ENCODE measurements at places on chromosomes 5 and 9.

- no peak for DNase-seq
Measured at GRCh38 chr9:120885958-120886357, 9.0 kb upstream of the PHF19 start.

GRCh38 chr9:129334105-129334935 lies 156.3 kb upstream of the IER5L start:
- peak; percentile 95 for DNase-seq

DNA sequence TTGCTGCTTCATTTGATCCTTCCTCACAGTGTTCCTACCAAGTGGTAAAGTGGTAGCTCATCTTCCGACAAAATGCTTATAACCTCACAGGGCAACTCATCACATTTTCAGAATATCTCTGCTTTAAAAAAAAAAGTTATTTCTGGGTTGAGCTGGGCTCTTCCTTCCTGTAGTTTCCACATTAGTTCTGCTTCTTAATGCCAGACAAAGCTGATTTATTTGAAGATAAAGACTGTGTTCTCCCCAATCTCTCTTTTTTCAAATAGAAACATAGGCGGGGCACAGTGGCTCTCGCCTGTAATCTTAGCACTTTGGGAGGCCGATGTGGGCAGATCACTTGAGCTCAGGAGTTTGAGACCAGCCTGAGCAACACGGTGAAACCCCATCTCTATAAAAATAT lies 273.1 kb downstream of the ACTL7B start:
- peak; percentile 62 for DNase-seq

GRCh38 chr9:3768712-3769457 lies 243.1 kb upstream of the RFX3 start:
- no peak for DNase-seq

- DNase-seq = peak; percentile 43
Measured at GRCh38 chr5:96648593-96648992, 13.6 kb upstream of the CAST start.

- DNase-seq = no peak
Measured at GRCh38 chr9:6787793-6788161, 30.0 kb downstream of the KDM4C start.

- DNase-seq = no peak
Measured at GRCh38 chr9:113528088-113528487, 64.6 kb downstream of the RGS3 start.

GRCh38 chr5:94699562-94699961 lies 81.1 kb downstream of the SLF1 start:
- DNase-seq = no peak

- no peak for DNase-seq
Measured at GRCh38 chr9:109115931-109116526, 3.7 kb downstream of the TMEM245 start.

DNA sequence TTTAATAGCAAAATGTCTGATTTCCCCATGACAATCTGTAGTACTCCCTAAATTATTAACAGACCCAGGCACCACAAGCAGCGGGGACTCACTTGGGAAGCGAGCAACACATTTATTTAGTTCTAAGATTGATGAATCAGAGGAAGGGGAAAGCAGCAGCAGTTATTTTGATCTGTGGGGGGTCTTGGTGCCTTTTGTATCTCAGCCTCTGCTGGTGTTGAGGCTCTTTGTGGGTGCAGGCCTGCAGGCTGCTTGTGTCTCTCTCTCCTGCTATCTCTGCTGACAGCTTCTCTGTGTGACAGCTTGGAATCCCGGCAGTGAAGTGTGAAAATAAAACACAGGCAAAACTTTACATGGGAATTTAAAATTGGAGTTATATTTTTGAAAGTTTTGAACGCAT lies 878.2 kb upstream of the DMAC1 start:
- no peak for DNase-seq

GRCh38 chr9:8907868-8908267 lies 1108.3 kb upstream of the DMAC1 start:
- peak; percentile 49 for DNase-seq

- DNase-seq = no peak
Measured at GRCh38 chr5:52867809-52868208, 80.1 kb downstream of the ITGA1 start.

- no peak for DNase-seq
Measured at GRCh38 chr9:93246111-93246510, 62.2 kb downstream of the WNK2 start.

DNA sequence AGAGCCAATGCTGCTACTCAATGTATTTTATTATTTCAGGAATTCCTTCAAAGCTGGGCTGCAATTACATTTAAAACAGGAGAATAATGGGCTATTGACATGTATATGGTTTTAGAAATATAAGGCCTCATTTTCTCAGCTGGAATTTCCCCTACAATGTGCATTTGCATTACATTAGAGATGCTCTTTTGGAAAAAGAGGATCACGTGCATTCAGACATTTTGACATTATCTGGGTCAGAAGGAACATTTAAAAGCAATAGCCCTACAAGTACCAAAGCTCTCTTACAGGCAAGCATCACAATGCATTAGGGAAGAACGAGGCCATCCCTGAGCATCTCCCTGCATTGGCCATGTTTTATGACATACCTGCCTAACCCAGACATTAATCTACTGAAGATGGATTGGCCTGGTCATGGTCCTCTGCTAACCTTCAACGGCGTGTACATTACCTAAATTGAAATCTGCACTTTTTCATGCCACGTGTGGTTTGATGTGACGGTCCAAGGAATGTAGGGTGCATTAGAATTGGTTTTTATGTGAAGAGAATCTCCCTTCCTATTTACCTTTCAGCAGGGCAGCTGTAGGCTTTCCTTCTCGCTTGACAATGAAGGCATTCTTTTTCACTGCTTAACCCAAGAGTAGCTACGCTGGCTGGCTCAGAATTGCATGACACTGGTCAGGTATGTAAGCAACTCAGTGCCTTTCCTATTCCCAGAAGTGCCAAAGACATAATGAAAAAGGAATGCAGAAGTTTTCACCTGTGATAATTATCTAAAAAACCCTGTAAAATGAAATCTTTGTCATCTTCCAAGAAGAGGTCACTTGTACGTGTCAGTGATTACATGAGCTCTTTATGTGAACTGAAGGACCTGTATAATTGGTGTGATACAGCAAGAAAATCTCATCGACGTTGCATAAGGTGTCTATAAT lies 212.3 kb upstream of the MPDZ start:
- DNase-seq = no peak

DNA sequence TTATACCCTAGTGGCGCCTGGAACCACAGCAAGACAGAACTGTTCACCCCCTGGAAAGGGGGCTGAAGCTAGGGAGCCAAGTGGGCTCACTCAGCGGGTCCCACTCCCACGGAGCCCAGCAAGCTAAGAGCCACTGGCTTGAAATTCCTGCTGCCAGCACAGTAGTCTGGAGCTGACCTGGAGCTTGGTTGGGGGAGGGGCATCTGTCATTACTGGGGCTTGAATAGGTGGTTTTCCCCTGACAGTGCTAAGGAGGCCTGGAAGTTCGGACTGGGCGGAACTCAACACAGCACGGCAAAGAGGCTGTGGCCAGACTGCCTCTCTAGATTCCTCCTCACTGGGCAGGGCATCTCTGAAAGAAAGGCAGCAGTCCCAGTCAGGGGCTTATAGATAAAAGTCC lies 19.5 kb downstream of the BTNL3 start:
- no peak for DNase-seq

GRCh38 chr5:51691538-51692079 lies 308.4 kb downstream of the ISL1 start:
- no peak for DNase-seq

DNA sequence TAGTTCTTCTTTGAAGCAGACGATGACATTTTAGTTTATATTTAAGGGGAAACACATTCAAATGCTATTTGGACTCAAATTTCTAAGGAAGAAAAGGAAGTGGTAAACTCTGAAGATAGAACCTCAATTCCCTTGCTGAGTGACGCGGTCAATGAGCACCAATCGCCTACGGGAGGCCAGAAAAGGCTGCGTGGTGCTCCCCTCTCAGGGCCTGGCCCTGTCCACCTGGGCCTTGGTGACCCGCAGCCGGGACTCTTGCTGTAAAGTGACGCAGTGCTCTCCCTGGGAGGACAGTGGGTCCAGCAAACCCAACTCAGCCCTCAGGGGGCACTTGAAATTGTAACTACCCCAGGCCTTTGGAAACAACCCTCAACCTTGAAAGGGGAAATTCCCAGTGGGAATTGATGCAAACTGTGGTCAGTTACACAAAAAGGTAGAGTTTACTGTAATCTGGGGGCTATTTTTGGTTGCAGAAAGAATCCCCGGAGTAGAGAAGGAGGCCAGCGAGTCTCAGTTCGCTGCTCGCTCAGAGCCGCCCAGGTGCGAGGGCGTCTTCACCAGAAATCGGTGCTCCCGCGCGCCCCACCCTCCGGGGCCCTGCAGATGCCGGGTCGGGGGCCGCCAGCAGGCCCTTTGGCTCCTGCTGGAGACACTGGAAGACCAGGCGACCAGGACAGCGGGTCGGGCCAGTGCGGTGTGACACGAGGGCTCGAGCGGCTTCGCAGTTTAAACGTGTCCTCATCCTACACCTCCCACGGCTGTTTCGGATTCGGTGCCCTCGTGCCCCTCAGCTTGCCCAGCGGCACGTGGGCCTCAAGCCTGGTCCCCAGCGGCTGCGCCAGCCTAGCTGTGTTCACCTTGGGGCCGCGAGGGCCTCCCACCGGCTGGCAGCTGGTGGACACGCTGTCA lies 1.4 kb upstream of the ANKRD33B start:
- DNase-seq = peak; percentile 58

GRCh38 chr5:90020575-90021538 lies 388.7 kb downstream of the CETN3 start:
- DNase-seq = peak; percentile 95

DNA sequence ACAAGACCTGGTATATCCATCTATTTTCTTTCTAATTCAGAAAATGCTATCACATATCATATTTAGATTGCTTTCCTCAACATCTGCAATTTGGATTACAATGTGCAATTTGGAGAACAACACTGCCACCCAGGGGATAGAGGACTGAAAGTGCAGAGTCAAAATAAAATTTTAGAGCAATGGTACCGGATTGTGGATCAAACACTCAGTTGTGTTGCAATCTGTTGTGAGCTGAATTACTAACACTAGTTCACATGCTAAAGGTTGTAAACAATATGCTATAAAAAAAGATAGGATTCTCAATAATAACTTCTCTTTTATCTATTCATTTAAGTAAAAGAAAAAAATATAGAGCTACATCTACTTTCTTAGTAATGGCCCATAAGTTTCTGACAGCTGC lies 11.9 kb upstream of the SRFBP1 start:
- peak; percentile 33 for DNase-seq

DNA sequence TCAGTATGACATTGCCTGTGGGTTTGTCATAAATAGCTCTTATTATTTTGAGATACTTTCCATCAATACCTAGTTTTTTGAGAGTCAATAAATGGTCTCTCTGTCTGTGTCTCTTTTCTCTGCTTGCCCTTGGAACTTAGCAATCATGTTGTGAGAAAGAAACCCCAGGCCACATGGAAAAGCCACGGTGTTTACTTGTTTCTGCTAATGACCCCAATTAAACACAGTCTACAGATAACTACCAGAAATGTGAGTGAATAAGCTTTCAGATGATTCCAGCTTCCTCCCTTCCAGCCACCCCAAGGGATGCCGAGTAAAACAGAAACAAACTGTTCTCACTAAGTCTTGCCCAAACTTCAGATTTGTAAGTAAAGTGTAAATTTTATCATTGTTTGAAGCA lies 584.9 kb downstream of the MAT2B start:
- no peak for DNase-seq

- DNase-seq = no peak
Measured at GRCh38 chr9:16385590-16385989, 484.9 kb downstream of the BNC2 start.

- no peak for DNase-seq
Measured at GRCh38 chr9:96450613-96451528, 902 bp downstream of the HABP4 start.

GRCh38 chr9:102049586-102050246 lies 311.3 kb upstream of the GRIN3A start:
- no peak for DNase-seq

- no peak for DNase-seq
Measured at GRCh38 chr9:89608641-89609335, 4.0 kb downstream of the GADD45G start.

DNA sequence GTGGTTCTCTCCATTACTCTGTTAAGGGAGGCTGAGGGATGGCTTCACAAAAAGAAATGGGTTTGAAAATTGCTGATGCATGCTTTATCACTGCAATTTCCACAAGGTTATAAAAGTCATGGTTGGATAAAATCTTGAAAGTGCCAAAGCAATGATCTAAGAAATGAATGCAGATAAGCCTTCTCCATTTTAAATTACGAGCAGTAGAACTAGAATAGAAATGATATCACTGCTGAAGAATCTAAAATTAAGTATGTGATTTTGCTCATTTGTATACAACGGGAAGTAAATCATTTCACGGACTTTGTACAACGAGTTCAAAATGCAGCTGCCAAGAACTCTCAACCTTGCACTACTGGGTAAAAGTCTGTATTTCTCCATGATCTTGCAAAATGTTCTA lies 299.0 kb downstream of the PRELID2 start:
- DNase-seq = no peak

GRCh38 chr5:140312067-140312790 lies 9.3 kb upstream of the PFDN1 start:
- DNase-seq = peak; percentile 53

DNA sequence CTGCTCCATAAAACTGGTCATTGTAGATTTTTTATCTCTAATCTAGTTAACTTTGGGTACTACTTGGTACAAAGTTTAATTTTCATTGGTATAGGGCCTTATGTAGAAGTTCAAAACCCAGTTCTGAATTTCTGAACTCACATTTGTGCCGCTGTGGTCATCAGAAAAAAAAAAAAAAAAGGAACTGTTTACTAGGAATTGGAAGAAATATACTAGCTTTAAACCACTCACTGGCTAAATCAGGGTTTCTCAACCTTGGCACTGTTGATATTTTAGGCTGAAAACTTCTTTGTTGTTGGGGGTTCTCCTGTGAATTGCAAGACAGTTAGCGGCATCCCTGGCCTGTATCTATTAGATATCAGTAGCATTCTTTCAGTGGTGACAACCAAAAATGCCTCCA lies 4.1 kb upstream of the ZFYVE16 start:
- DNase-seq = peak; percentile 76

- DNase-seq = no peak
Measured at GRCh38 chr9:89410022-89410421, 87.9 kb downstream of the SEMA4D start.

DNA sequence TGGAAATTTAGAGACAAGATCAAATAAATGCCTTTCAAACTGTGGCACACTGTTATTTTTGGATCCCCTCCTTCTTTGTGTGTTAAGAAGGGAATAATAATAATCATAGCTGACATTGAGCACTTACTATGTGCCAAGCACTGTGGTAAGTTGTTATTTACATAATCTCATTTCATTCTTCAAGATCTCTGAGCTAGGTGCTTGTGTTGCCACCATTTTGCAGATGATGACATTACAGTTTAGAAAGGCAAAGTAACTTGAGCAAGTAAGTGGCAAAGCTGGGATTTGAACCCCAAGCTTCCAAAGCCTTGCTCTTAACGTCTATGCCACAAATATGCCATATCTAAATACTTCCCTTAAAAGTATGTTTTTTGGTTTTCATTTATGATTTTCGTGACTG lies 121.8 kb upstream of the TMEM161B start:
- no peak for DNase-seq

All from MV-4-11 (cell line).